ENCODE measurements at places on chromosomes 2 and 18.

DNA sequence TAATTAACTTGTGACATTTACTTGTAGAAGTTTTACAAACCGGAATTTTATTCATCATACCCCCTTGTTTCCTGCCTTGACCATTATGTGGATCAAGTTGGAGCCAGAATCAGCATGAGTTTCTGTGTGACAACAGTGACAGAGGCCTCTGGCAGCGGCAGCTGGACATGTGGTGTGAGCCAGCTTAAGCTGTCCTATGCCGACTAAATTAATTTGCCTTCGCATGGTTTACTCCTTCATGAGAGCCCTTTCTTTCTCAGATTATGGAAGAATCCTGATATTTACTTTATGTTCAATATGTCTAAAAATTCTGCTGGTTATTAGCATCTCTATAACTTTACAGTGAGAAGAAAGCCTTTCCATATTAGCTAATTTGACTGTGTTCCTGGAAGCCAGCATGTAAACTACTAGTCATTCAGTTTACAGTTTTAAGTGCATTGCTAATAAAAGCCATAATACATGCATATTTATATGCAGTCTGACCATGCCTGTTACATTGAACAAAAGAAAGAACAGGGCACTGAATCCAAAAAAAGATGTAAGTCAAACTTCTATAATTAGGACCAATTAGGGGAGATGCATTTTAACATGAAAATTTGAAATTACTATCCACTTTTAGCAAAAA, 495.8 kb upstream of the ACVR2A start:
- DNase-seq = no peak

- no peak for DNase-seq
Observed at GRCh38 chr2:182148344-182148743, 162.7 kb downstream of the PPP1R1C start.

DNA sequence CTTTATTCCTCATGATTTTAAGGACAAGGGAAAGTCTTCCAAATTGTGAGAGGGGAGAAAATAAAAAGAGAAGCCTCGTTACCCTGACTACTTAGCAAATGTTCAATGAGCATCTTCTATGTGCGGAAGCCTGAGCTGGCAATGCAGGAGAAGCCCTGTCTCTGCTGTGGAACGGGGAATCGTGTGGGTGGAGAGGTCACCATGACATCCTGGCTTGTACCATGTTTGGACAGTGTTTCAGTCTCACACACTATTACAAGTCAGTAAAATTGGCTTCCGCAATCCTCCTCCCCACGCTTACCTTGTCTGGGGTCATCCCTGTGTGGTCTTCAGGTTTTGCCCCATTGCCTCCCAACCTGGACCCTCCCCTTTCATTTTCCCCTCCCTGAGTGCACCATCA, 65.0 kb upstream of the PPM1B start:
- DNase-seq = no peak

DNA sequence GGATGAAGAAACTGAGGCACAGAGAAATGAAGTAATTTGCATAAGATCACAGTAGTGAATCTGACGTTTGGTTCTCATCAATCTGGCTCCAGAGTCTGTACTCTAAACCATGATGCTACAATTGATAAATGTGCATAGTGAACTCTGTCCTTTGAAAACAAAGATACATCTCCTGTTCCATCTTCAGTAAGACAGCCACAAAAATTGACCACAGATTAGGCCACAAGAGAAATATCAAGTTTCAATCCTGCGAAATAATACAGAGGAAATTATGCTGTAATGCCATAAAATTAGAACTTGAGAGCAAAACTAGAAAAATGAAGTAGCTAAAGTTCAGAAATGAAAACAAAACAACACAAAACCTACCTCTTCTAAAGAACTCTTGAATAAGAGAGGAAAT, 28.4 kb downstream of the FAM98A start:
- DNase-seq = no peak

DNA sequence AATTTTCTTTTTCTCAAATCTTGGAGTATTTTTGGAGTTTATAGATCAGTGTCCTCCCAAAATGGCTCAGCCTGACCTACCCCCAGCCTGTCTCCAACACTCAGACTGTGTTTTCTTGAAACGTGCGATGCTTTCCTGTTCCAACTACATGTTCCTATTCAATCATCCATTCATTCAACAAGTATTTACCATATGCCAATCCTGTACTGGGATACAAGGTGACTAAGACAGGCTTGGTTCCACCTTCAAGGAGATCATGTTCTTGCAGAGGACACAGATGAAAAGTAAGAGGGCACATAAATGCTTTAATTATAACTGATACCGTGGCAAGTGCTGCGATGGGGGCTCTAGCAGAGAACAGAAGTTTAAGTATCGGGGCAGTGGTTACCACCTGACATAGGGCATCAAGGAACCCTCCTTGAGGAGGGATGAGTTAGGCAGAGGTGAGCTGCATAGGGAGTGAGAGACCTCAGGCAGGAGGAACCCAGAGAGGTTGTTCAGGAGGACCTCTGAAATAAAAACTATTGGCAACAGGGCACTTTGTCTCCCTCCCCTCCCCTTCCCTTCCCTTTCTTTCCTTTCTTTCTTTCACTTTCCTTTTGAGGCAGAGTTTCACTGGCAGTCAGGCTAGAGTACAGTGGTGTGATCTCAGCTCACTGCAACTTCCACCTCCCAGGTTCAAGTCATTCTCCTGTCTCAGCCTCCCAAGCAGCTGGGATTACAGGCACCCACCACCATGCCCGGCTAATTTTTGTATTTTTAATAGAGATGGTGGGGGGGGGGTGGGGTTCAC, 469.0 kb downstream of the EPHA4 start:
- no peak for DNase-seq

DNA sequence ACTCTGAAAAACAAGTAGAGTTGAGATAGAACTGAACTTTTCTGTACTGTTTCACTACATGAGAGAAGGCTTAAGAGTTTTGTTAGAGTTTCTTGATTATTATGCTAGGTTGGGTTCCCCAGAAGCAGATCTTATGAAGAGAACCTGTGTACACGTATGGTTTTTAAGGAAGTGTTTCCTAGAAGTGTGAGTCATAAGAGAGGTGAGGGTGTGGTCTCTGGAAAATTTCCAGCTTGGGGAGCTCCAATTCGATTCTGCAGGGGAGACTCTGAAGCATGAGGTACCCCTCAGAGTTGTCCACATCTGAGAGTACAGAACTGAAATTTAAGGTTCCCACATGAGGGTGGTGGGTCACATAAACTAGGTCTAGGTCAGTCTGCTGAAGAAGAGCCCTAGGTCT, 83.3 kb upstream of the MAP2 start:
- DNase-seq = no peak

DNA sequence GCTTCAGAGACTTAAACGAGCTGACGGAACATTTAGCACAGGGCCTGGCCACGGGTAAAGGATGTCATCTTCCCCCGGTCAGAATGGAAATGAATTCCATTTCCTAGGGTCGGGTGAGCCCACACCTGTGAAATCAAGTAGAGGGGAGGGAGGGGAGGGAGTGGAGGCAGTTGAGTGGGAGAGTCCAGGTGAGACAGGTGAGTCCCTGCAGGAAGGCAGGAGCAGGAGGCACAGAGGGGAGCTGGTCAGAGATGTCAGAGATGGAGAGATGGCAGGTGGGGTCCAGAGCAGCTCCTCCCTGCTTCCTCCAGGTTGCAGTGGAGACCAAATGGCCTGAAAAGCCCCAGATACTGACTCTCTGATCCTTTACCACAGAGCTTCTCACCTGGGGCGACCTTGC, 55.2 kb downstream of the SH3BP4 start:
- no peak for DNase-seq

DNA sequence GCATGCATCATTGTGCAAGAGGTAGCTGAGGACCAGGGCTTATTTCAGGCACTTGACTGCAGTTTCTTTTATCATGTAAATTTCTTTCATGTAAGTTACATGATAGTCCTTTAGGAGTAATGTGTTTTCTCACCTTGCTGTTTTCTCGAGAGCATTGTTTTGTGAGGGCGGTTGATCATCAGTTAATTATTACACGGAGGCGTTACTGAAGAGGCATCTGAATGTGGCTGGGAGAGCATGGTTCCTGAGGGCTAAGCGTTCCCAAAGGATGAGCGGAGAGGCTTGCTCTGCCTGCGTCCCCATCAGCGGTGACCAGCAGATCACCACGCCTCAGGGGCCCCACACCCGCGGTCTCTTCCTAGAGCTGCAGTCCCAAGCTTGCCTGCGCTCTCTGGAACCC, 156.1 kb upstream of the NFATC1 start:
- DNase-seq = no peak

DNA sequence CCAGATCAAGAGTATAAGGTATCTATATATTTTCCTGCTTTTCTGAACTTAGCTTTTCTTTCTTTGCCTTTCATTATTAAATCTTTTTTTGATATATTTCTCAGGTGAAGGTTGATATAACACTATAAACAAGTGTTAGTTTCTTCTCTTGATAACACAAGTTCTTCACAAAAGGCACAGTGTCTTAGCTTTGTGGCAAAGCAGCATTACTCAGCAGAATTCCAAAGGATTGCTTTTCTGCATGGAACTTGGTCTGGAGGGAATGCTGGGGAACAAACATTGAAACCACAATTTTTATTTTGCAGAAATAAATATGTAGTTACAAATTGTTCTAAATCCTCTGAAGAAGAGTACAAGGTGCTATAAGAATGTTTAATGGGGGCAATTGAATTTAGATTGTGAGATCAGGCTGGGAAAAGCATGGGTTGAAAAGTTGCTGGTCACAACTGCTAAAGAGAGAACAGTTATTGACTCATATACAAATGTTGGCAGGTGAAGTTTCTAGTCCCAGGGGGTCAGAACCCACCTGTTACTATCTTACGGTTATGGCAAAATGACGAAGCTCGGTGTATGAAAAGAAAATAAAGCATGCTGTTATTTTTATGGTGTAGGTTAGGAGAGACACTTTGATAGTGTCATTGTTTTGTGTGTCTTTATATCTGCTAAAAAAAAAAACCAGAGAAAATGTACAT, 68.2 kb downstream of the UBR3 start:
- no peak for DNase-seq

GRCh38 chr18:54774981-54775665, 53.2 kb upstream of the RAB27B start:
- no peak for DNase-seq

GRCh38 chr2:10406016-10406415, 42.1 kb downstream of the ODC1 start:
- no peak for DNase-seq

Data from CD4-positive, alpha-beta T cell treated with Interleukin-12 subunit alpha and Interleukin-12 subunit beta, for 1 hour (primary cell).